ENCODE measurements at places on chromosomes 4 and X. TPM values are rescaled to one million over a fixed set of nuclear protein-coding genes. Genes with fewer than 3 reads are reported as not detected.
A peak's percentile ranks its signal among the peaks of the same experiment; 100 is the strongest.

- peak; percentile 25 for DNase-seq
Measured at GRCh38 chr4:105246712-105247111, 100.0 kb downstream of the TET2 start.

GRCh38 chr4:113904877-113905276 is 74.6 kb downstream of the ARSJ start:
- DNase-seq = no peak

The USP26 gene
- not detected for total RNA-seq

- no peak for DNase-seq
Measured at GRCh38 chrX:12139934-12140611, 1.8 kb downstream of the FRMPD4 start.

The TIGD4 gene
- total RNA-seq = 4.8 TPM

- no peak for DNase-seq
Measured at GRCh38 chr4:17846266-17846665, 35.5 kb downstream of the NCAPG start.

The RPS6KA3 gene
- total RNA-seq = 84.6 TPM

GRCh38 chr4:130335417-130336194 is 1239.7 kb downstream of the C4orf33 start:
- no peak for DNase-seq

- DNase-seq = no peak
Measured at GRCh38 chr4:98529970-98530569, 128.3 kb downstream of the TSPAN5 start.

- no peak for DNase-seq
Measured at GRCh38 chr4:139872274-139872673, 206.7 kb downstream of the MGST2 start.

DNA sequence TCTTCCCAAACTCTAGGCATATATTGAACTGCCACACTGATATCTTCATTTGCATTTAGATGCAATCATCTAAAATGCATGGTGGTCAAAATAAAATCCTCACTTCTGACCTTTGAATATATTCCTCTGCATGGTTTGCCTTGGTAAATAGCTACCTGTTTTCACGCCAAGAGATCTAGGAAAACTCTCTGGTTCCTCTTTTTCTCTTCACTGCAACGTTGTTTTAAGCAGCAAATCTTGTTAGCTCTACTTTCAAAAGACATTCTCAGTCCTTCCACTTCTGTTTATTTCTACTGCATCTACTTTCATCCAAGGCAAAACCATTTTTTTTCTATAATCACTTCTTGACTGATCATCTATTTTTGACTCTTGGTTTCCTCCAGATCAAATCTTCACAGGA is 1001.6 kb upstream of the GRID2 start:
- no peak for DNase-seq

DNA sequence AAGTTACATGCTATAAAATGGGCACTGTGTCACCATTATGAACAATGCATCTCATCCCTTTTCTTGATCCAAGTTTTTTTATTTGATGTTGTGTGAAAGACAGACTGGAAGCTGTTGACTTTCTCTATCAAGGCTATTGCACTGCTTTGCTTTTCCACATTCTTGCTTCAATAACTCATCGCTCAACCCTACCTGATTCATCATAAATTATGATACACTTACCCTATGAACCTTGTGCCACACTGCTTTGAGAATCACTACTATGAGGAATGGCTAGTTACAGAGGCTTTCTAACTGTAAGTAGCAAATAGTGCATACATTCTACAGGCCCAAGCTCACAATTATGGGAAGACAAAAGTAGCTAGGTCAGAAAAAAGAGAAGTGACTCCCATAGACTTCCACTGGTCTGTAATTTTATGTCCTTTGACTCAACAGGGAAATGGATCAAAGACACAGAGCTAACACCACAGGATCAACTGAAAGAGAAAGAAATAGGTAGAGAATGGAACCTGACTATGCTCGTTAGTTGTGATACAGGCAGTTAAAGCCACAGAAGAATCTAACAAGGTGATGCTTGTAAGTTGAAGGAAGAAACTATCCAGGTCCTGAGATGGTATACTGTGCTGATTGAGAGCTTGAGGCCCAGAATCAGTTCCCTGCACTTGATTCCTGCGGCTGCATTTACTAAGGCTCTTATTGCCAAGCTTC is 163.5 kb downstream of the PPP3CA start:
- DNase-seq = no peak

GRCh38 chr4:16687011-16687410 is 211.4 kb downstream of the LDB2 start:
- DNase-seq = no peak

Measured in tongue (tissue), 3 donors.